ENCODE measurements at places on chromosomes 1 and 21.

DNA sequence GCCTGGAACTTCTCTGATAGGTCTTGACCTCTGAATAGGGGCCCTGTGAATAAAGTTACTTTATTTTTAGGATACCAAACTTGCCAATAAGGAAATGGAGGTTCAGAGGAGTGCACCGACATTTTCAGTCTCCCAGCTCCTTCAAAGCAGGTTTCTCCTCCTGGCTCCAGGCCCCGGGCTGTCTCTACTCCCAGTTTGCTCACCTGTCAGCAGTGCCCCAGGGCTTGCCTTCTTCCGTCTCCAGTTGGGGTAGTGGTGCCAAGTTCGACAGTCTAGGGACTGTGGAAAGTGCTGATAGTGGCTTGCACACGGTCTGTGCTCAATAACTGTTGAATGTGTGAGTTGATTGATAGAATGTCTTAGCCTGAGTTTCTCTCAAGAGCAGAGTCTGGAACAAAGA is 149.2 kb downstream of the ACTL8 start:
- DNase-seq = no peak

DNA sequence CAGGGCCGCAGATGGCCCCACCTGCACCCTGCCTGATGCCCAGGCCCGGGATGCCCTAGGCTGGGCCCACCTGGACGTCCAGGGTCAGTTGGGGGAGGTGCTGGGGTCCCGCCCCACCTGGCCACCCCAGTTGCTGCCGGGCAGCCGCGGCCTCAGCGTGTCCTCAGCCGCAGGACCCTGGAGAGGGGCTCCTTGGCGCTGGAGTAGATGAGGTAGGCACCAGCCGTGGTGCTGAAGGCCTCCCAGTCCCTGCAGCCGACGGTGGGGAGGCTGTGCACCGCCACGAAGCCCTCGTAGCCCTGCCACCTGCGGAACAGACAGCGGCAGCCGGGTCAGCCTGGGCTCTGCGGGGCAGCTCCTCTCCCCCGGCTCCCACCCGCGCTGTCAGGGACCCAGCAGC is 40.4 kb downstream of the KRTAP10-1 start:
- DNase-seq = no peak

GRCh38 chr1:44594871-44595735 is 79.2 kb downstream of the TMEM53 start:
- peak; percentile 70 for DNase-seq

DNA sequence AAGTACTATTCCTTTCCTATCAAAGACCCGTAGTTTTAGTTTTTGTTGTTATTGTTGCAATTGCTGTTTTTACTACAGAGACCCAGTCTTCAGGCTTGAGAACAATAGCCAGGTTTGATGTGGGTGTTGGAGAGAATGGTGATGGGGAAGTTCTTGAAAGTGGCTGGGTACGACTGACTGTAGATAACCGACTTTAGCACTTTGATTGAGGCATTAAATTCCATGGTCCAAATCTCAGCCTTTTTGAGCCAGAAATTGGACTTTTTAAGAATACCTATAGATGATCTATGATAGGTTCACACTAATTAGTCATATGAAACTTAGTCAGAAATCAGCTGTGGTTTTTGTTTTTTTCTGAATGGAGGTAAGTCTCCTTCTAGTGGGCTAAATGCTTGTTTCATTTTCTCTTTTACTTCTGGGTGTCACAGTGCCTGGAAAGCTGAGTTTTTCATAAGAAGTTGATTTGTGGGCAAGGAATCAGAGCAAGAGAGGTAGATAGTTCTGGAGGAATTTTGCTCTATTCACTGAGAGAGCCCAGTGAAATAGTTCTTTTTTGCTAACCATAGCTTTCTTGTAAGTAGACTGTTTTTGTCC is 2.8 kb downstream of the PPIH start:
- DNase-seq = peak; percentile 19
